T1000 (cell line): ENCODE measurements at places on chromosomes 5 and 9.

- no peak for DNase-seq
These were observed 140.9 kb downstream of the AOPEP start for GRCh38 chr9:94867281-94867841.

- DNase-seq = no peak
These were observed 1096.3 kb upstream of the DMAC1 start for GRCh38 chr9:8895861-8896224.

GRCh38 chr9:77851882-77852595 is 179.6 kb downstream of the GNAQ start:
- no peak for DNase-seq

DNA sequence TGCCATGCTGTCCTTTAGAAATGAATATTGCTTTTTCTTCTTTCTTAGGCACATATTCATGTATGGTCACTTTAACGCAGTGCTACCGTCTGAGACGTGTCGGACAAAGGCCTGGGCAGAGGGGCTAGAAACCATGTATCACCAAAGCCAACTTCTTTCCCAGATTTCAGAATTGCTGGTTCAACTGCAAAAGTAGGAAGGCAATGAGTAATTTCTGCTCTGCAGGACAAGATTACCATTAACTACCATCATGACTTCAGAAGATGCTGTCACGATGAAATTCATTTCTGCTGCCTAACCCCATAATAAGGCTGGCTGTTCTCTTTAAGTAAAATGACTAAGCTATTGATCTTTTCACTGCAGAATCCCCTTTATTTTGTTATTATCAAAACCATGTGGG is 306.7 kb downstream of the PDE4D start:
- no peak for DNase-seq

GRCh38 chr9:76818271-76818670 is 54.0 kb downstream of the PCA3 start:
- peak; percentile 82 for DNase-seq

DNA sequence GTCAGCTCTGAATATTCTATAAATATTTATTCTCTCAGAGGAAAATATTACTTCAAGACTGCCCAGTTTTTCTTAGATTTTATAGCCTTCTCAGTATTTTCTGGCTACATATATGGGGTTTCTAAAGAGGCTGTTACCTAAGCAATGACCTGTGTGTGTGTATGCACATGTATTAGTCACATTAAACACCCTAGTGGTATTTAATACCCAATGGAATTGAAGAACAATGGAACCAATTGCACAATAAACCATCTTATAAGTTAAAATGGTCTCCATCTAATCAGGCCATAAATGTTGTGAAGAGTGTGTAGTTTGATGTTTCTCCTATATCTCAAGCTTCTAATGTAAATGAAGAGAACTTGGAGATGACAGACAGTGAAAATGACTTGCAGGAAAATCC is 450.0 kb downstream of the SPATA31D1 start:
- no peak for DNase-seq

- no peak for DNase-seq
These were observed 61.4 kb upstream of the GLRX start for GRCh38 chr5:95884017-95884325.

- no peak for DNase-seq
These were observed 61.3 kb downstream of the TTLL11 start for GRCh38 chr9:122031776-122032175.

DNA sequence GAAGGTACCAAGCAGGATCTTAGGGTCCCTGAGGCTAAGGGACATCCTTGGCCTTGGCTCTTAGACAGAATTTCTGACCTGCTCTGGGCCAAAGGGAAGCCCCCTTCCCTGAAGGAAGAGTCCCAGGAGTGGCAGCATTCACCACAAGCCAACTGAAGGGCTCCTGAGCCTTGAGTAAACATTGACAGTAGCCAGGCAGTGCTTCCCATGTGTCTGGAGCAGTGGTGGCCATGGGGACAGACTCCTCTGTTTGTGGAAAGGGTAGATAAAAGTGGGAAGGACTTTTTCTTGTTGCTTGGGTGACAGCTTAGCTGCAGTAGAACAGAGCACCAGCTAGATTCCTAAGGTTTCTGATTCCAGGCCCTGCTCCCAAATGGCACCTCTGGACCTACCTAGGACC is 61.4 kb upstream of the VLDLR start:
- DNase-seq = no peak

- DNase-seq = no peak
These were observed 219.1 kb downstream of the FANCC start for GRCh38 chr9:95098391-95098921.

DNA sequence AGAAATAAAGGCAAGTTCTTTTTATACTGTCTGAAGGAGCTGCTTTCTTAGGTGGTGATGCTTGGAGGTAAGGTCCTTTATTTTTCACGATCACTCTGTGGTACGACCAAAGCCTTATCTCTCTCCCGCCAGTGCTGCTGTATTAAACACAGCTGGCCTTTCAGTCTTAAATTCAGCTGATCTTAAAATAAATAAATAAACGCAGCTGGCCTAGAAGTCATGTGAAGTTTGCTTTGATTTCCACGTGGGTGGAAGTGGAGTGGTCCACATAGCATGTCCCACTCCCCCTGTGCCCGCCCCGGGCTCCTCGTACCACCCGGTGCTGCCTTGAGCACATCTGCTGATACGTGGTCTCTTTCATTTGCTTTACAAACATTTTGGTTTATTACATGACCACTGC is 260.4 kb downstream of the FANCC start:
- no peak for DNase-seq

DNA sequence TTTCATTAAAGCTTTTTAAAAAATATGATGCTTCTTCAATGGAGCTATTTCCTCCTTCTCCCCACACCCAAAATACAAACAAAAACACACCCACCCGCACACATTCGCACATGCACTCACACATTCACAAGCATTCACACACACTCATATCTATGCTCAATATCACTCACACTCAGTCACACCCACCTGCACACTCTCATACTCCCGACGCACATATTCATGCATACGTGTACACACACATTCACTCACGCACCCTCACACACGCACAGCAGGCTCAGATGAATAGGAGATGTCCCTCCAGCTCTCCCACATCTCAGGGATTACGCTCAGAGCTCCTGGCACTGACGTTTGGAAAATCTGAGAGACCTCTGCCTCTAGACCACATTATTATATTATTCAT is 25.7 kb upstream of the TENT4A start:
- no peak for DNase-seq

DNA sequence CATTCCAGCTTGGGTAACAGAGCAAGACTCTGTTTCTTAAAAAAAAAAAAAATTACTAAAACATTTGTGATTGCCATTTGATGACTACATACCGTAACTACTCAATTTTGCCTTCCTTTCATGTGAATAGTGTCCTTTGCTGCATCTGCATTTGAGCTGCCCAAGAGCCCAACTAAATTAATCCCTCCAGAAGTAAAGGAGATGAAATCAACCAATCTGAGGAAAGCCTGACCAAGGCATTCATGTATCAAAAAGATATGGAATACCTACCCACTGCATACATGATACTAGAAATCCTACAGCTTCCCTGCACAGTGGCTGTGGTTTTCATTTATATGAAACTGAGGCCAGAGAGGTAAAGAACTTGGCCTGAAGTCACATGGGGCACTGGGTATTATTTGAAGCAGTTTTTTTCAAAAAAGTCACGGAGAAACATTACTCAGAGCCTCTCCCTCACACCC is 177.5 kb downstream of the AOPEP start:
- DNase-seq = no peak

- no peak for DNase-seq
These were observed 25.7 kb upstream of the FCN1 start for GRCh38 chr9:134943411-134943810.

- no peak for DNase-seq
These were observed 25.6 kb upstream of the ARRDC3 start for GRCh38 chr5:91408710-91409109.

- peak; percentile 26 for DNase-seq
These were observed 58.3 kb upstream of the CPEB4 start for GRCh38 chr5:173829826-173830225.

DNA sequence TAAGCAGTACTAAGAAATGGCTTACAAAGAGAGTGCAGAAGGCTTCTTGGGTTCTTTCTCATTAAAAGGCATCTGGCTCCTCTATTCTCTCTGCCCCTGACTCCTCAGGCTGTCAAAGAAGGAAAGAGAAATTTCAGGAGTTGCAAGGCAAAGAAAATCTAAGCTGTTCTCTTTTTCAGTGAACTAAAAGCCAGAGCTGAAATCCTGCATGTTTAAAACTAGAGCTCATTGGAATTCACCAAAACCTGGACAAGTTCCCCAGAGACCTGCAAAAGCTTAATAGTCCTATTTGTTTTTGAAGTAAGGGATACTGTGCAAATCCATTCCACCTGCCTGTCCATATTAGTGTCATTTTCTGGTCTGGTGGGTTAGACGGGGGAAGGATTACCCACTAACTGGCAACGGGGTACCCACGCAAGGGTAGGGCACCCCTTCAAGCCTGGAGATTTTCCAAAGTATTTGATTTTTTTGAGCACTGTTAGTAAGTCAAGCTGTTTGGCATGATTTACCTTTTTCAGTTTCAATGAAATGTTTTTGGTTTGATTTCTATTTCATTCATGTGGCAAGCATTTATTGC is 179.3 kb downstream of the FSTL4 start:
- no peak for DNase-seq

GRCh38 chr5:60352992-60353599 is 346.9 kb downstream of the DEPDC1B start:
- DNase-seq = no peak

- no peak for DNase-seq
These were observed 6.0 kb downstream of the EEIG1 start for GRCh38 chr9:127974769-127975261.
